Fibroblast of lung (primary cell): ENCODE measurements at places on chromosomes 11 and 22. TPM values are rescaled to one million over a fixed set of nuclear protein-coding genes. Genes with fewer than 3 reads are reported as not detected.

GRCh38 chr11:69467646-69468045 is 13.8 kb upstream of the LINC01488 start:
- H3K36me3 ChIP-seq = no peaks in the 10 kb centered on the region
- no peak for DNase-seq
- H3K4me3 ChIP-seq = no peak overlapping the region
- H3K4me1 ChIP-seq = peaks cover 11% of the 10 kb centered on the region
- no peaks in the 10 kb centered on the region for H3K27me3 ChIP-seq
- no peak overlapping the region for H3K27ac ChIP-seq

DNA sequence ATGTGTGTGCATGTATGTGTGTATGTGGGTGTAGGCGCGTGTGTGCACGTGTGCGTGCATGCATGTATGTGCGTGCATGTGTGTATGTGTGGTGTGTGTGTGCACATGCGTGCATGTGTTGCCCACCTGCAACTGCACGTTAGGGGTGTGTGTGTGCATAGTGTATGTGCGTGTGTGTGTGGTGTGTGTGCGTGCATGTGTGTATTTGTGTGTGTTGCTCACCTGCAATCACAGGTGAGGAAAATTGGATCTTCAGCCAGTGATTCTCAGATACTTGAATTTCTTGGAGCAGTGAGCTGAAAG is 54.3 kb downstream of the ST14 start:
- no peak for DNase-seq
- H3K27me3 ChIP-seq = peaks cover 20% of the 10 kb centered on the region
- H3K27ac ChIP-seq = no peak overlapping the region
- no peaks in the 10 kb centered on the region for H3K36me3 ChIP-seq

DNA sequence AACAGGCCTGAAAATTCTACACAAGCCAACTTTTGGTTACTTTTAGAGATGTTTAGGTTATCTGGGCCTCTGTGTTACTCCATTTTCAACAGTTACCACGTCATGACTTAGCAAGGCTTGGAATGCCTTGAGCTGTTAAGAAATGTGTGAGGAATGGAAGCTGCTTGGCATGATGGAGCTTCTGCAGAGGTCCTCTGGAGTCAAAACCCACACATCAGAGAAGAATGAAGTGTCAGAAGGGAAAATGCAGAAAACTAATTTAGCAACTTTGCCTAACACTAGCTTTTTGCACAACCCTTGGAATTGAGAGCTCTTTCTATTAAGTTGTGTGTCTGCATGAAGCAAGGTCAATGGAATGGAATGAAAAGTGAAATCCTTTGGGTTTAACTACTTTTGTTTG is 27.4 kb downstream of the FAT3 start:
- no peaks in the 10 kb centered on the region for H3K27me3 ChIP-seq
- H3K4me1 ChIP-seq = no peaks in the 10 kb centered on the region
- no peaks in the 10 kb centered on the region for H3K36me3 ChIP-seq
- H3K4me3 ChIP-seq = no peak overlapping the region
- no peak overlapping the region for H3K27ac ChIP-seq

GRCh38 chr22:27382947-27383346 is 418.6 kb downstream of the MN1 start:
- DNase-seq = no peak
- H3K36me3 ChIP-seq = no peaks in the 10 kb centered on the region
- H3K4me1 ChIP-seq = no peaks in the 10 kb centered on the region
- no peak overlapping the region for H3K4me3 ChIP-seq
- peaks cover 9% of the 10 kb centered on the region for H3K27me3 ChIP-seq
- no peak overlapping the region for H3K27ac ChIP-seq

GRCh38 chr11:130391711-130392110 is 36.7 kb downstream of the ADAMTS8 start:
- no peak overlapping the region for H3K27ac ChIP-seq
- peaks cover 16% of the 10 kb centered on the region for H3K27me3 ChIP-seq
- no peaks in the 10 kb centered on the region for H3K36me3 ChIP-seq
- no peak overlapping the region for H3K4me3 ChIP-seq

DNA sequence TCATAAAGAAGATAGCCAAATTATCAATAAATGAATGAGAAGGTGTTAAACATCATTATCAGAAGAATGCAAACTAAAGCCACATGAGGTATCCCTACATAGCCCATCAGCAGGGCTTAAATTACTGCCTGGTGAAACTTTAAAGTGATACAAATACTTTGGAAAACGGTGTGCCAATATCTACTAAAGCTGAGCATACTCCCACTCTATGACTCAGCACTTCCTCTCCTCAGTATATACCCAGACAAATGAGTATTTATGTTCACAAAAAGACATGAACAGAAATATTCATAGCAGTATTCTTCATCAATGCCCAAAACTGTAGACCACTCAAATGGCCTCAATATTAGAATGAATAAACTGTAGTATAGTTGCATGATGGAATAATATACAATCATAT is 284.6 kb upstream of the ZC3H12C start:
- no peak overlapping the region for H3K27ac ChIP-seq
- H3K4me1 ChIP-seq = no peaks in the 10 kb centered on the region
- peak; percentile 16 for DNase-seq
- no peaks in the 10 kb centered on the region for H3K27me3 ChIP-seq
- H3K4me3 ChIP-seq = no peak overlapping the region

NDUFS3 gene
- 113 and 164 TPM in 2 replicates for polyA plus RNA-seq

DNA sequence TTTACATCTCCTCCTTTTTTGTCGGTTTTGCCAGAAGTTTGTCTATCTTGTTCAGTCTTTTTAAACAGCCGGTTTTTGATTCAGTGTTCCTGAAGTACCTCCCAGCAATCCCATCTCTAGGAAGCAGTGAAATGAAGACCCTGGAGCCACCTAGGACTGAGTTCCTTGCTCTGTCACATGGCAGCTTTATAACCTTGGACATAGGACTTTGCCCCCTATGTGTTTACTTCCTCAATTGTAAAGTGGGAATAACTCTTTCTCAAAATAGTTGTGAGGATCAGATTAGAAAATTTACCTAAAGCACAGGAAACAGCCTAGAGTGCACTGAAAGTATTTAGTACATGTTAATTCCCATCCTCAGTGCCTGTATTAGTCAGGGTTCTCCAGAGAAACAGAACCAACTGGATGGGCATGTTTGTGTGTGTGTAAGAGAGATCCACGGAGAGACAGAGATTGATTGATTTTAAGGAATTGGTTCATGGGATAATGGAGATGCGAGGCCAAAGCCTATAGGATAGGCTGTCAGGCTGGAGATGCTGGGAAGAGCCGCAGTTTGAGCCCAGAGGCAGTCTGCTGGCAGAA is 20.0 kb downstream of the FAM83F start:
- H3K27me3 ChIP-seq = peaks cover 10% of the 10 kb centered on the region
- H3K4me3 ChIP-seq = no peak overlapping the region
- H3K4me1 ChIP-seq = no peaks in the 10 kb centered on the region
- no peaks in the 10 kb centered on the region for H3K36me3 ChIP-seq
- H3K27ac ChIP-seq = no peak overlapping the region

DNA sequence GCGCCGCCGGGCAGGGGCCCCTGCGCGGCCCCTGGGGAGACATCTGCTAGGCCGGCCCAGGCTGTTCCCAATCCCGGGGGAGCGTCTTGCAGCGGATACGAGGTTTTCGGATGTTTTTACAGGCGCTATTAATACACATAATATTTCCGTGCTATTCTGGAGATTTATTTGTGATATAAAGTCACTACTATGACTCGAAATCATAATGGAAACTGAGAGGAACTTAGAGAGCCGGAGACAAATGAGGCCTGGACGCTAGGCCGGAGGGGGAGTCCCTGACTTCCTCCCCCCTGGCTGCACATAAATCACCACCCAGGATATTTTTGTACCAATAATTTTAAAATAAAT is 91.7 kb upstream of the ANO1 start:
- no peak overlapping the region for H3K4me3 ChIP-seq
- H3K4me1 ChIP-seq = peaks cover 2% of the 10 kb centered on the region
- no peaks in the 10 kb centered on the region for H3K36me3 ChIP-seq

DNA sequence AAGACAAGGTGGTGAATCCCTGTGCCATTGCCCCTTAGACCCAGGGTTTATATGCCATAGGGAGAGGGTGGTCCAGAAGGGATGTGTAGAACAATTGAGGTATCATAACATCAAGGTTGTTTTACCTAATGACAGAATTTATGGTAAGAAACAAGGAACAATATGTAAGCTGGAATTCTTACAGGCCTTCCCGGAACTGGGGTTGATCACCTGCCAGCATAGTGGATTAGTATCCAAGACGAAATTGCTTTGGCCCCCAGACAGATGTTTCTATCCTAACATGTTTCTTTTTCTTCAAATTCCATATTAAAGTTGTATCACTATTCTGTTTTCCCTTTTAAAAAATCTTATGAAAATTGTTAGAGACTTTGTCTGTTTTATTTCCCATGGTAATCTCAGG is 343.8 kb upstream of the ANO3 start:
- DNase-seq = no peak
- no peak overlapping the region for H3K4me3 ChIP-seq
- no peaks in the 10 kb centered on the region for H3K36me3 ChIP-seq
- no peak overlapping the region for H3K27ac ChIP-seq

OR6A2 gene
- 0.03 TPM in 1 of 2 replicates, not detected in the other for polyA plus RNA-seq

OR4D5 gene
- polyA plus RNA-seq = not detected in 2 replicates

GDPD4 gene
- not detected in 2 replicates for polyA plus RNA-seq
